Stimulated activated CD8-positive, alpha-beta memory T cell treated with anti-CD3 and anti-CD28 coated beads, Interleukin-7, amount 100 ng/mL, for 1 hour (primary cell): ENCODE measurements at places on chromosomes 6 and 20.

- no peak for DNase-seq
Observed at GRCh38 chr20:3898639-3899038, 9.5 kb downstream of the PANK2 start.

GRCh38 chr20:31674895-31675827 is 37.4 kb downstream of the COX4I2 start:
- peak; percentile 32 for DNase-seq

DNA sequence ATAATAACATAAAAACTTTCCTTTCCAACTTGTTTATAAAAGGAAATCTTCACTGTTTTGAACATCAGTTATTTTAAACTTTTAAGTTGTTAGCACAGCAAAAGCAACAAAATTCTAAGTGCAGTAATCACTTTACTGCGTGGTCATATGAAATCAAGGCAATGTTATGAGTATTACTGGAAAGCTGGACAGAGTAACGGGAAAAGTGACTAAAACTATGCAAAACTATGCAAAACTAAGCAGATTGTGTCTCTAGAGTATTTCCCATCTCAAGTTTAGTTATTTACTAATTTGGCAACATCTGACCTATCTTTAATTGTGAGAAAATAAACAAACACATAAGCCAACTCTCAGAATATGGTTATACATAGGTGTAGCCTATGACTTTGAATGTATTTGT is 10.9 kb upstream of the ANKEF1 start:
- DNase-seq: no peak

- no peak for DNase-seq
Observed at GRCh38 chr6:167707686-167708500, 118.8 kb upstream of the AFDN start.

DNA sequence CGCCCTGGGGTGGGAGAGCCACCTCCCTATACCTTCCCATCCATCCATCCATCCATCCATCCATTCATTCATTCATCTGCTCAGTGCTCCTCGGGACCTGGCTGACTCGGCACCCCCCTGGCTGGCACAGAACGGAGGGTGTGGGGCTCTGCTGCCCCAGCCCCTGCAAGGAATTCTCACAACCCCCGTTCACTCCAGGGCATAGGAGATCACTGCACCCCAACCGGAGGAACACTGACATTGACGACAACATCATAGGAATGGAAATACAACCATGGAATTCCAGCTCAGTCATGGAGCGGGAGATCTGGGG is 28.1 kb upstream of the MRGBP start:
- DNase-seq: no peak

DNA sequence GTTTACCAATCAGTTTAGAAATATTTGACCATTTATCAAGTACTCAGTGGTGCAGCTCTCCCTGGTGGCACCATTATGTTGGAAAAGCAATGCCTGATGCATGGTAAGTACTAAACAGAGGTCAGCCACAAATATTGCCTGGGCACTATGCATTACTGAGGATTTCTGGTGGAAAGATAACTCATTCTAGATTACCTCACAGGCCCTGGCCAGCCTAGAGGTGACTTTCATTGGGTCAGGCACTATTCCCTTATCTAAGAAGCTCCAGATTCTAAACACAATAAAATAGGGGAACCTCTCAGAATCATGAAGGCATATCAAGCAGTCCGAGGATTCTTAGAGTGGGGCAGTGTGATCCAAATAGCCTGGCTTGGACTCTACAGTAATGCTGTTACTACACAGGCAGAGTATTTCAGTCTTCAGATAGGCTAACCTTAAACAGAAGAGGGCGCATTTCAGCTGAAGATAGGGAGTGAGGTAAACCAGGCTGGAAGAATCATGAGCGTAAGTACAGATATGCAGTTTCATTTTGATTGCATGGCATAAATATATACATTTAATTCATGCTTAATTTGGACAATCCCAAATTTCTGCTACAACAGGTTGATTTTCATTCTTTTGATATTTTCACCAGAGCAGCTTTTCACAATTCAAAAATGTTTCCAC is 12.1 kb downstream of the LGSN start:
- DNase-seq: no peak

DNA sequence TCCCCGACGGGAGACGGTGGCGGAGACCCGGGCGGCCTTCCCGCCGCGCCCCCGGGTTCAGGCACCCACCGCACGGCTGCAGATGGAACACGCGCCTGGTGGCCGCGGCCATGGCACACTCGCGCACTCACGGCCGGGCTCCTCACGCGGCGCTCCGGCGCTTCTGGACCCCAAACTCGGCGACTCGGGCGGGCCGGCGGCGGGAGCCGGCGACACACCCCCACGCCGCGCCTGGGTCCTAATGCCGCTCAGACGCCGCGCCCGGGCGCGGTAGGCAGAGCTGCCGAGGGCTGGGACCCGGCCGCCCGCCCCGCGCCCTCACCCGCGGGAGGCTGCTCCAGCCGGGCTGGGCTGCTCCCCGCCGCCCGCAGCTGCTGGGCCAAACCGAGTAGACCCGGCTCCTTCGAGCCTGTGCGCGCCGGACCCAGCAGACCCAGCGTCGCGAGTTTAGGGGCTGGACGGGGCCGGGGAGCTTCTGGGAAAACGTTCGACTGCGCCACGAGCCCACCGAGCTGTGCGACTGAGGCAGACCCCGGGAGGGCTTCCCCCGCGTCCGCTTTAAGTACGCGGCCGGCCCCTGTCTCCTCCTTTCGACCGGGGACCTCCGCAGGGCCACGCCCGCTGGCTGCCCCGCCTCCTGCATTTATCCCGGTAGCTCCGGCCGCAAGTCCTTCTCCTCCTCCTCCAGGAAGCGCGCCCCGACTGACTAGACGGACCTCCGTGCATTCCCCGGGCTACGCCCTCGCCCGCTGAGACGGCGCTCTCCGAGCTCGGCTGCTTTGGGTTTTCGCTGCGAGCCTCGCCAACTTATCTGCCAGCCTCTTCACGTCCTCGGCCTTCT is at the start of gene SLC4A11:
TSS of gene SLC4A11 (minus strand) at position 165 of the 841 bp plus-strand sequence. CDS start at position 112, 53 bp downstream.
- DNase-seq: no peak

DNA sequence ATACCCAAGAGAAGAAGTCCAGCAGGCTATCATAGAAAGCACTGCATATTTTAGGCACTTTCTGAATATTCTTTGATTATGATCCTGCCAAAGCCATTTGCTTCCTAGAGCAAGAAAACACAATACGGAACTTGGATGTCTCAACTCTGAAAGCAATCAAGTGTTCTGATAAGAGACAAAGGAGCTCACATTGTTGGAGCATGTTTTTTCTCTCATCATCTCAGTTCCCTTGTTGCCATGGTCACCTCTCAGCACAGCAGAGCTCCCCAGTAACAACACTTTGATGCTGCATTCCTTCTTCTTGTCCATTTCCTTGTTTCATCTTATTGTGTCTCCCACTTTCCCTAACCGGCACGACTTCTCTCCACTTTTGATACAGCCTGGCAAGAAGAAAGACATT is 168.7 kb upstream of the FUT9 start:
- no peak for DNase-seq

- peak; percentile 18 for DNase-seq
Observed at GRCh38 chr6:30130887-30131862, 4.8 kb upstream of the TRIM40 start.

DNA sequence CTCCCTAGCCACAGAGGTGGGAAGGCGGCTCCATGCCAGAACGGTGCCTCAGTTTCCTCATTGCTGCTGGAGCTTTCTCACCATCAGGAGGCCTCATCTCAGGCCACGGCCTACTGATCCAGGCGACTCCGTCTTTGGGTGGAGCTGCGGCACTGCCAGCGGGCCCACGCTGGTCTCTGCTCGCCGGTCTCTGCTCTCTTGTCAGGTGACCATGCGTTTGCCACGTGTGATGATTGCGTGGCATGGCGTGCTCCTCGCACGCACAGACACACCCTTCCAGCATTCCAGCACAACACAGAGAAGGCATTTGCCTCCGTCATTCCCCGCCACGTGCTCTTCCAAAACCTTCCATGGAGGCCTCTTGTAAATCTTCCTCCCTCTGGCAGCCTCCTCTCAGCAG is 271.1 kb downstream of the CDH4 start:
- DNase-seq: no peak

DNA sequence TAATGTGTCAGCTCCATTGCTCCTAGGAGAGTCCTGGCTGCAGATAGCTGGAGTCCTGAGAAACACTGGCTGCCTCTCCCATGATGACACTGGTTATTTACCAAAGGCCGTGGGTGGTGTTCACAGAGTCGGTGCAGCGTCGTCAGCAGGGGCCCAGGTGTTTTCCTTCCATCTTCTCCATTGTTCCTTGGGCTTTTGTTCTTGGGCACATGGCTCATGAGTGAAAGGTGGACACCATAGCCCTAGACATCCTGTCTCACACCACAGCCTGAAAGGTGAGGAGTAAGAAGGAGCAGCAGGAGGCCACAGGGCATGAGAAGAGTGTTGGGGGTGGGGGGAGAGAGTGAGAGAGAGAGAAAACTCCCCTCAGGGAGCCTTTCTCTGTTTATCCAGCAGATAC is 9.1 kb downstream of the CST5 start:
- DNase-seq: no peak

DNA sequence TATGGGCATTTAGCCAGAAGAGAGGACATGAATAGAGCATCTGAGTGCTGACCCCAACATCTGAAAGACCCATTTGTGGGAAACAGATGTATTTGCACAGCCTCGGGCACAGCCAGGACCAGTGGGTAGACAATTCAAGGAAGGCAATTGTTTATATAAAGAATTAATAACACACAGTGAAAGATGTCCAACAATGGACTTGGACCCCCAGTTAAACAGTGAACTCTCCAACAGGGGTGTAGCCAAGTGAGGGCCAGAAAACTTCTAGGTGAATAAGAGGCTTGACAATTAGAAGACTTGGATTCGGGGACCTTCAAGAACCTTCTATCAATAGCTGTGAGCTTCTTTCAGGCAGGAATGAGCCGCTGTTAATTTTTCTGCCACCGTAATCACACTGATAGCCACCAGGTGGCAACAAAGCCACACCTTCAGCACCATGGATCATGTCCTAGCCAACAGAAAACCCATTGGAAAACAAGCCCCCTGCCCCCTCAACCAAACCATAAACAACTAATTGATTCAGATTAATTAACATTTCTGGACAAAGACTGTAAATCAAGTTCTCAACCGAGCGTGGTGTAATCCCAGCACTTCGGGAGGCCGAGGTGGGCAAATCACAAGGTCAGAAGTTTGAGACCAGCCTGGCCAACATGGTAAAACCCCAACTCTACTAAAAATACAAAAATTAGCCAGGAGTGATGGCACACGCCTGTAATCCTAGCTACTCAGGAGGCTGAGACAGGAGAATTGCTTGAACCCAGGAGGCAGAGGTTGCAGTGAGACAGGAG is 8.8 kb upstream of the SRSF6 start:
- DNase-seq: no peak

DNA sequence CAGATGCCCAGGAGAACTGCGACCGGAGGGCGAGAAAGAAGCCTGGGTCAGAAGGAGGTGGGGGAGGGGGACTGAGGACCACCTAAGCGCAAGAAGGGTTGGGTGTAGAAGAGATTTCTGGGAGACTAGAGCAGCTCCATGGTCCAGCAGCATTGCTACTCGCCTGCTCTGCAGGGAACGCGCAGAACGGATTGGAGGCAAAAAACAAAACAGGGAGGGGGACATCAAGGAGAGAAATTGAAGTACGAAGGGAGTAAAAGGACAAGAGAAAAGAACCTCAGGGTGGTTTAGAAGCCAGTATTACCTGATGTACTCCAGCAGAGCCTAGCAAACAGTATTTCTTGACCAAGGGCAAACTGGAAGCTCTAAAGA is 537 bp upstream of the GABBR1 start:
- no peak for DNase-seq

- no peak for DNase-seq
Observed at GRCh38 chr20:22374066-22374465, 210.3 kb downstream of the FOXA2 start.

- DNase-seq: no peak
Observed at GRCh38 chr6:74289884-74290283, 593.9 kb downstream of the CD109 start.

- DNase-seq: no peak
Observed at GRCh38 chr20:56860413-56860812, 231.3 kb downstream of the TFAP2C start.

DNA sequence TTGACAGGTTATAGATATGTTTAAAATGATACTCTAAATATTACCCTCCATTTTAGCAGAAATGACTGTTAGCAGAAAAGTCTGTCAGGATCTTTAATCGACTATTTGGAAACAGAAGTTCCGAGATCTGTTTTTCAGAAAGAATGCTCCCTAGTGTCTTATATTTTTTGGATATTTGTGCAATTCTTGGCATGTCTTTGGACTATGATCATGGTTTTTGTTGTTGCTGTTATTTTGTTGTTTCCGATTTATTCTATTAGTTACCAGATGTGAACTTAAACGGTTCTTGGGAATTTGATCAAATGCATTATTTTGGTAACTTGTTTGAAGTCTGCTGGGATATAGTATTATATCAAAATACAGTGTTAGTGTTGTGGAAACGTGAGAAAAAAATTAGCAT is 106.4 kb upstream of the CEP162 start:
- DNase-seq: no peak

DNA sequence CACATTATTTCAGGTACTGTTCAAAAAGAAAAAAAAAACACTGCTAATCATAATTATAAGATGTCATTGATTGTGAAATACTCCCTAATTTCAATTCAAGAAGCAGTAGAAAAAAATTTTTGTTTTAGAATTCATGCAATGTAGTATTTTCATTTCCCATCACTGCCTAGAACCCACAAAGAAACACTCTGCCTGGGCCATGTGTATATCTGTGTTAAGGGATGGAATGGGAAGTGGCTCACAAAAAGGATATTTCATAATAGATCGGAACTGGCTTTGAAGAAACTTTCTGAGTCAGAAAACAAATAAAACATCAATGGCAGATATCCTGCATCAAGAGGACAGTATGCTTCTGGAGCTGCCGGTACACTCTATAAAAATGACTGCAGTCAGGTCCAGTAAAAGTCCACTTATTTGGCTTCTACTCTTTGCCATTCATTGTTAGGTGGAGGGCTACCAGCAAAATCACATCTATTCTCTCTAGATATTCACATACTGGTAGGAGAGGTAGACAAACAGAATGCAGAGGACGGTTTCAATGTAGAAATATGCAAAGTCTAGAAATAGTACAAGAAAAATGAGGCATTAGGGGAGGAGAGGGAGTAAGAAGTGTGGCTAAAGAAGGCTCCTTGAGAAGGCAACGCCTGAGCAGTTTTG is 135.0 kb upstream of the TNFAIP3 start:
- DNase-seq: no peak

GRCh38 chr6:88493717-88494116 is 327.6 kb upstream of the CNR1 start:
- no peak for DNase-seq

DNA sequence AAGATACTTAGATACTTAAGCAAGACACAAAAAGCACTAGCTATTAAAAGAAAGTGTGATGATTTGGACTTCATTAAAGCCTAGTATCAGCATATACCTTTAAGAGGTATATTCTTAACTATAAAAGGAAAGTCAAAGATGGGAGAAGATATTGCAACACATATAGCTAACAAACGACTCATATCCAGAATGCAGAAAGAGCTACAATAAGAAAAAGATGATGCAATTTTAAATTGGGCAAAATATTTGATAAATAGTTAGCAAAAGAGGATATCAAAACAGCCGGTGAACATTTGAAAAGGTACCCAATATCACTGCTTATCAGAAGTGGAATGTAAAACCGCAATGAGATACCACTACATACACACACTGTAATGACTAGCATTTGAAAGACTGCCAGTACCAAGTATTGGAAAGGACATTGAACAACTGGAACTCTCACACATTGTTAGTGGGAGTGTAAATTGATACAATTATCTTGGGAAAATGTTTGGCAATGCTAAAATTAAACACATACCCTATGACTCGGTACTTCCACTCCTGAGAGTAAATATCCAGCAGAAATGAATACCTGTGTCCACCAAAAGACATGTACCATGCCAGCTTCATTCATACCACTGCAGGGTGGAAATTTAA is 25.7 kb downstream of the MUC22 start:
- DNase-seq: no peak

- DNase-seq: no peak
Observed at GRCh38 chr6:17816921-17817611, 110.3 kb upstream of the NUP153 start.
